ENCODE measurements at places on chromosomes 11 and 22. TPM values are rescaled to one million over a fixed set of nuclear protein-coding genes. Genes with fewer than 3 reads are reported as not detected.
A peak's percentile ranks its signal among the peaks of the same experiment; 100 is the strongest.

DNA sequence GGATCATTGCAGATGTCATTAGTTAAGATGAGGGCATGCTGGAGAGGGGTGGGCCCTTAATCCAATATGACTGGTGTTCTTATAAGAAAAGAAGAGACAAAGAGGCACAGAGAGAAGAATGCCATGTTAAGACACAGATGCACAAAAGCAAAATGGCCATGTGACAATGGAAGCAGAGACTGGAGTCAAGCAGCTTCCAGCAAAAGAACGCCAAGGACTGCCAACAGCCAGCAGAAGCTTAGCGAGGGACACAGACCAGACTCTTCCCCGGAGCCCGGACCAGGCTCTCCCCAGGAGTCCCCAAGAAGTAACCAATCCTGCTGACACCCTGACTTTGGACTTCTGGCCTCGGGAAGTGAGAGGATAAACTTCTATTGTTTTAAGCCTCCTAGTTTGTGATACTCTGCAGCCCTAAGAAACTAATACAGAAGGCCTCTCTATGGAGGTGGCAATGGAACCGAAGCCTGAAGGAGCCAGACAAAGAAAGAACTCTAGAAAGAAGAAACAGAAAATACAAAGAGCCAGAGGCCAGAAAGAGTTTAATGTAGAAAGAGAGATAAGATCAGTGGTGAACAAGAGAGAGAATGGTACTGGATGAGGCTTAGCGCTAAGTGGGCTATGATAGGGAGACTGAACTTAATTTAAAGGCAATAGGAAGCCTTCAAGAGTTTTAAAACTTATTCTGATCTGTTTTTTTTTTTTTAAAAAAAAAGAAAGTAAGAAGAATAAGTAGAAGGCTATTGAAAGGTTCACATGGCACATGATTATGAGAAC, 27.7 kb downstream of the PRCP start:
- no peaks in the 10 kb centered on the region for H3K27me3 ChIP-seq
- H3K36me3 ChIP-seq: no peaks in the 10 kb centered on the region
- H3K27ac ChIP-seq: no peak overlapping the region
- peaks cover 26% of the 10 kb centered on the region for H3K4me1 ChIP-seq

- H3K27ac ChIP-seq: peak overlapping the region; percentile 77
- no peak for DNase-seq
- H3K4me3 ChIP-seq: peak overlapping the region; percentile 32
- H3K36me3 ChIP-seq: no peaks in the 10 kb centered on the region
- no peaks in the 10 kb centered on the region for H3K27me3 ChIP-seq
- H3K4me1 ChIP-seq: peaks cover 63% of the 10 kb centered on the region
Measured at GRCh38 chr11:95093548-95093947, 3.9 kb downstream of the ENDOD1 start.

GRCh38 chr11:65417702-65418430, 4.7 kb upstream of the NEAT1 start:
- peaks cover 18% of the 10 kb centered on the region for H3K27me3 ChIP-seq
- H3K4me3 ChIP-seq: peak overlapping the region; percentile 70
- no peak for DNase-seq
- peaks cover 70% of the 10 kb centered on the region for H3K4me1 ChIP-seq

GRCh38 chr11:44817207-44817949, 90.6 kb downstream of the TSPAN18 start:
- H3K36me3 ChIP-seq: peaks cover 9% of the 10 kb centered on the region
- no peak overlapping the region for H3K4me3 ChIP-seq
- peak overlapping the region; percentile 56 for H3K27ac ChIP-seq
- peaks cover 29% of the 10 kb centered on the region for H3K27me3 ChIP-seq
- peaks cover 15% of the 10 kb centered on the region for H3K4me1 ChIP-seq
- peak; percentile 64 for DNase-seq

ALDH3B1 gene
- 47.4 TPM for total RNA-seq

OR52N4 gene
- total RNA-seq: not detected

TCN2 gene
- 2.5 TPM for total RNA-seq

PHF5A gene
- total RNA-seq: 40.0 TPM

APOL5 gene
- not detected for total RNA-seq

Data from HFFc6 (cell line).